HAP-1 (cell line): ENCODE measurements at places on chromosomes 12 and 14.

DNA sequence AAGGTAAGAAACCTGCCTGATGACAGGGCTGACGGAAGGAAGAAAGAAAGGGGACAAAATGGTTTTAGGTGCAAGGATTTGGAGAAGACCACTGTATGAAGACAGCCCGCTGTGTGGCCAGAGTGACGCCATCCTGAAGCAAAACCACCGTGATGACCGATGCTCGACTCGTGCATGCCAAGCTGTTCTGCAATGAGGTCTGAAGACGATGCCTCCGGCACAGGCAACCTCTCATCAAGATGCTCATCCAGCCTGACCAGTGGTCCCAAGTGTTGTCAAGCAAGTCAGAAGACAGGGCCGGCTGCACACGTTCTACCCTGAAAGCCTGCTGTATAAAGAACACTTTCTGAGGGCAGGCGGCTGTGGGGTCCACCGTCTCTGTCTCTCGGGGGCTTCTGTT, 34.8 kb downstream of the STX2 start:
- no peak for DNase-seq

DNA sequence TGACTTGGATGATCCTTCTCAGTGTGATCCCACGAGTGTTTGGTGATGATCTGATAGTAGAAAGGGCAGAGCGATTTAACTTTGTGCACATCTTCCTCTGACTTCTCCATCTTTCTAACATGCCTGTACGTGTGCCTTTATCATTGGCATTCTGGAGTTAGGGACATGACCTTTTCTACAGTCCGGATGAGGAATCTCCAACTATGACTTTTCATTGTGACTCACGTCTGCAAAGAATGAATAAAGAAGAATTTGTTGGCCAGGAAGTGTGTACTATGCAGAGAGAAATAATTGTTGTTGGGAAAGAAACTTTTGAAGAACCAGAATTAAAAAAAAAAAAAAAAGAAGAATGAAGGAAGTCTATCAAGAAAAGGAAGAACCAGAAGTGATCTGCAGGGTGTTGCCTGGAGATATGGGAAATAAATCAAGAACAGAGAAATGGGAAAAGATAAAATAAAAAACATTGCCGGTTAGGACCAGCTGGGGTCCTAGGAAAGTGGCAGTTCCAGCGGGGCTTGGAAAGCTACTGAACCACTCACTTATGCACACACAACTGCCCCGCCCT, 25.3 kb downstream of the PPFIBP1 start:
- no peak for DNase-seq

GRCh38 chr12:106974511-106974910, 12.4 kb downstream of the MTERF2 start:
- no peak for DNase-seq

GRCh38 chr14:75661499-75661814, 411 bp downstream of the TTLL5 start:
- DNase-seq, result no peak

GRCh38 chr14:26935733-26936132, 337.9 kb upstream of the NOVA1 start:
- no peak for DNase-seq

DNA sequence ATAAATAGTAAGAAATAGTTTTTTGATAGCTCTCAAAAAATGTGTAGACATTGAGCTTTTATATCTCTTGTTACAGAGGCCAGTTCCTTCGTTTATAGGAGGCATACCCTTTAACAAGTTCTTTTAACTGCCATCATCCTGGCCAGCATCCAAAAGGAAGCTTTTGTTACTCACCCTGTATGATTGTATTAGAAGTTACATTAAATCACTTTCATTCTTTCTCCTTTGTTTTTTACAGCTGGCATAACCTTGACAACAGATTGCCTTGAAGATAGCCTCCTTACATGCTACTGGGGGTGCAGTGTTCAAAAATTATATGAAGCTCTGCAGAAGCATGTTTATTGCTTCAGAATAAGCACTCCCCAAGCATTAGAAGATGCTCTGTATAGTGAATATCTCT, 20.1 kb downstream of the CGRRF1 start:
- peak; percentile 56 for DNase-seq

GRCh38 chr14:40727107-40727506, 879.6 kb upstream of the LRFN5 start:
- DNase-seq, result no peak

- peak; percentile 57 for DNase-seq
Observed at GRCh38 chr12:130838284-130838950, 633 bp downstream of the STX2 start.
